ENCODE measurements at places on chromosomes 1 and 21.
A peak's percentile ranks its signal among the peaks of the same experiment; 100 is the strongest.

GRCh38 chr1:28499553-28499952 is 6.3 kb upstream of the RCC1 start:
- no peak for ATAC-seq

DNA sequence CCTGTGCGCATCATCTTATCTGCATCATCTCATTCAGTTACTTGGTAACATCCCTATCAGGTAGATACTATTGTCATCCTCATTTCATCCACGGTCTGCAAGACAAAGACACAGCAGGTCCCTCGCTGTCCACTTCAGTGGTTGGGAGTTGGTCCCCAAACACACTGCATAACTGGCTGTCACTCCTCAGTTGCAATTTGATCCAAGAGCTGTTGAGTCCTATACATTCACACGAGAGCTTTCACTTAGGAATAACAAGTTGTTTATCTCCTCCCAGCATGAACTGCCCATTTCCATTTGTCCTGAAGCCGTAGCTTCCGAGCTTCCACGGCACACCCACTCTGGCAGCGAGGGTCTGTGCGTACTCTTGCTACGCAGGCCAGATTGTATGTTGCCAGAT is 472.0 kb downstream of the CAMTA1 start:
- no peak for ATAC-seq

DNA sequence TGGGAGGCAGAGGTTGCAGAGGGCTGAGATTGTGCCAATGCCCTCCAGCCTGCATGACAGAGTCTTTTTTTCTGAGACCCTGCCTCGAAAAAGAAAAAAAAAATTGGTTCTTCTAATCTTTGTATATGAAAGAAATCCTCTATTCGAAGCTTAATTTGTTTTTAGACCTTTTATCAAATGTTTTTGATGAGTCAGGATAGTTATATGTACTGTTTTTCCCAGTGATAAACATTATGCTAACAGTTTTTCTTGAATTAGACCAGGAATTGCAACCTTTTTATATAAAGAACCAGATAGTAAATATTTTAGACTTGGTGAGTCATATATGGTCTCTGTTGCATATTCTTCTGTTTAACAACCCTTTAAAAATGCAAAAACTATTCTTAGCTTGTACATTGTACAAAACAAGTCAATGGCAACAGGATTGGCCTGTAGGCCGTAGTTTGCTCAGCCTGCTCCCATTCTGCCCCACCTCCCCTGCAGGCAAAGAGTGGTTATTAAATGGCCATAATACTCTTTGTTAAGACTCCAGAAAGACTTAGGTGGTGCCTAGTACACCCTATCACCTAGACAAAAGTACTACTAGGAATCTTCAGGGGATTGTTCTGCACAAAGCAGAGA is 45.2 kb downstream of the LYST start:
- ATAC-seq = no peak

- no peak for ATAC-seq
These were observed at the start of gene OLIG2 for GRCh38 chr21:33025489-33026442. Gene OLIG2 (plus strand): TSS chr21:33025935. CDS start chr21:33026863, 928 bp downstream.

- no peak for ATAC-seq
These were observed 48.0 kb downstream of the DMAP1 start for GRCh38 chr1:44261171-44261817.

DNA sequence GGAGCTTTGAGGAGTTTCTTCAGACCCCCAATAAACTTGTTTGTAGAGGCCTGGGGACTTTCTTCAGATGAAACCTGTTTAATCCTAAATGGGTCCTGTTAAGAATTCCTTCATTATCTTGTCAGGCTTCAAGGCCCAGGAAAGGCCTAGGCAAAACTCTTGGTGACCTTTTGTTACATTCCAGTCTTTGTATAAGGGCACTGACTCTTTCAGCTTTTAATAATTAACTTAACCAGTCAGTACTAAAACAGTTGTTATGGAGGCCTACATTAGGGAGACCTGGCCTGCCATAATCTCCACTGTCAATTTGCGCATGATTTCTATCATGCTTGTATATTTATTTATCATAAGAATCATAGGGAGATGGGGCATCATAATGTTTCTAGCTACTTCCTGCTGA is 110.2 kb downstream of the FCRL5 start:
- ATAC-seq = no peak

- ATAC-seq = no peak
These were observed 10.0 kb upstream of the PDPN start for GRCh38 chr1:13573586-13573985.

GRCh38 chr21:44953628-44954021 is 13.8 kb downstream of the SLX9 start:
- ATAC-seq = no peak

DNA sequence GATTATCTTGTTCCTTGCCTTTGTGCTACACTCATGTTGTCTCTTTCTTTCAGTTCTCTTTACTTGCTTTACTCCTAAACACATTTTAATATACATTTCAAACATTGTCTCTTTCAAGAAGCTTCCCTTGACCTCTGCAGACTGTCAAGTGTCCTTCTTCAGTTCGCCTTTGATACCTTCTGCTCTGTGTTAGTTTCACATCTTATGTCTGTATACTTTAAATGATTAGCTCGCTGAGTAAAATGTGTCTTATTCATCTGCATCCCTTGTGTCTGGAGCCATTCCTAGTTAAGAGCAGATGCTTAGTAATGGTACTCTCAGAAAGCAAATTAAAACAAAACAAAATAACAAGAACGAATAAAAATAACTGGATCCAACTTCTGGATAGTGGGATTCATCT is 303.3 kb downstream of the S1PR1 start:
- ATAC-seq = no peak

DNA sequence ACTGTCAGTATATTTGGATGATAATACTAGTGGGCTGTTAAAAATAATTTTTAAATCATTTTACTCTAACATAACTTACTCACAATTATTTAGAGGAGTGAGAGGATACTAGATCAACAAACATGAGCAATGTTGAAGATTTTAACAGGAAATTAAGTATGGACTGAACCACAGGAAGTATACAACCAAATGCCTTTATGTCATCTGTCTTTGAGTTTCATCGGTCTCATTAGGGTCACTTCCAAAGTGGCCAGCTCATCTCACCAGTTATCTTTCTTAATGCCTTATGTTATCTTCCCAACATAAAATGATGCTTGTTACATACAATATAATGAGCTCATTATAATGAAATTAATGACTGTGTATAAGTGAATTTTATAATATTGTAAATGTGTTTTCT is 1.5 kb upstream of the RGS1 start:
- ATAC-seq = no peak

GRCh38 chr1:228463559-228464455 is 23.4 kb upstream of the RNF187 start:
- peak; percentile 39 for ATAC-seq

GRCh38 chr1:226438007-226438406 is 30.1 kb upstream of the PARP1 start:
- no peak for ATAC-seq

DNA sequence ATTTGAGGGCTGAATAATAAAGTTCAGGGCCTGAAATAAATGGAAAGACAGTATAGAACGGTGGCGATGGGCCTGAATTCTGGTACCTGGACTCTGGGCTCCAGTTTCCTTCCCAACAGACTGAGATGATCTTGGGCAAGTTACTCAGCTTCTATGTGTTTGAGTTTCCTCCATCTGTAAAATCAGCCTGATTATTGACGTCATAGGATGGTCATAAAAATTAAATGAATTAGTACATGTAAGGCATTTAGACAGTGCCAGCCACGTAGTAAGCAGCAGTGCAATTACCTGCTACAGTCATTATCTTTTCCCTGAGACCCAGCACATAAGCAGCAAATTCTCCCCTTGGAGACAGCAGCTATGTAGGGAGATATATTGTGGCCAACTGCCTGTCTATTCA is 260.9 kb downstream of the NTNG1 start:
- no peak for ATAC-seq

- no peak for ATAC-seq
These were observed 48.3 kb downstream of the IGSF21 start for GRCh38 chr1:18155881-18156385.

DNA sequence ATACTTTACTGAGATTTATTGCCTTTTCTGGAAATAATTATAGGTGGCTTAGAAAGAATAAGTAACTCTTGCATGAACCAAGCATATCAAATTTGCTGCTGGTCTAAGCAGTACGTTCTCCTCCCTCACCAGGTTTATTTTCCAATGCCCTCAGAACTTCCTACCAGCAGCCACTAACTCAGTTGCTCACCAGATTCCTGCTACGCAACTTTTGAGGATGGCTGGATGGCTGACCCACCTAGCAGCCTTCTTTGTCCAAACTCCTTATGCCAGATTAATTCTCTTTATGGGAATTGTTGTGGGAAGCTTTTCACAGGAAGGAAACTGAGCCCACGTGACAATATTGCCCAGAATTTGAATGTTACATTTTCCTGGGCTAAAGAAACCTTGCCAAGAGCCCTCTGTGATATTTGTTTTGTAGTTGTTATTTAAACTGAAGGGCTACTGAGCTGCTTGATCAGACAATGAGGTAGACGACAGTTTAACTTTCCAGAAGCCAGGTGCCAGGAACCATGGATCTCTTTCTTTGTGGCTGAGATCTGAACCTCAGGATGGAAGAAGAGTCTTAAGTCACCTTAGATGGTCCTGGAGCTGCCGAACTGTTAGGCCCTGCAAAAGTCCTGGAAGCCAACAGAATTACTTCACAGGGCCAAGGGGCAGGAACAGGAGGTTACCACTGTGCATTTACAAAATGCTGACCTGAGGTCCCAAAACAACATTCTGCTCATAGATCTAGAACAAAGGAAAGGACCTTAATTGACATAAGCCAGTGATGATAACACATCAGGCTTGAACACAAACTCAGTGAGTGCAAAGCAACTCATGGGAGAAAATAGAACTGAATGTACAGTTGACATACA is 85.5 kb upstream of the ATP1A1 start:
- no peak for ATAC-seq

- ATAC-seq = no peak
These were observed 122.6 kb downstream of the TNNI3K start for GRCh38 chr1:74357756-74358155.

- ATAC-seq = no peak
These were observed 3.1 kb downstream of the IL6R start for GRCh38 chr1:154408174-154408777.

- no peak for ATAC-seq
These were observed 360.2 kb downstream of the ADGRL2 start for GRCh38 chr1:82160903-82161302.

DNA sequence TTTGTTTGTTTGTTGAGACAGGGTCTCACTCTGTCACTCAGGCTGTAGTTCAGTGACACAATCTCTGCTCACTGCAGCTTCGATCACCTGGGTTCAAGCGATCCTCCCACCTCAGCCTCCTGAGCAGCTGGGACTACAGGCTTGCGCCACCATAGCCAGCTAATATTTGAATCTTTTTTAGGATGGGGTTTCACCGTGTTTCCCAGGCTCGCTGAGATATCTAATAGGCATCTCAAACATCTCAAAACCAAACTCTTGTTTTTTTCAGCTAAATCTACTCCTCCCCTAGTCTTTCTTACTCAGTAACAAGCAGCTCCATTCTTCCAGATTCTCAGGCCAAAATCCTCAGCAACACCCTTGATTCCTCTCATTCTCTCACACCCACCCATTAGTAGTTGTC is 22.0 kb upstream of the SRRM1 start:
- no peak for ATAC-seq

- no peak for ATAC-seq
These were observed 637 bp downstream of the PLXNA2 start for GRCh38 chr1:208243527-208243966.

DNA sequence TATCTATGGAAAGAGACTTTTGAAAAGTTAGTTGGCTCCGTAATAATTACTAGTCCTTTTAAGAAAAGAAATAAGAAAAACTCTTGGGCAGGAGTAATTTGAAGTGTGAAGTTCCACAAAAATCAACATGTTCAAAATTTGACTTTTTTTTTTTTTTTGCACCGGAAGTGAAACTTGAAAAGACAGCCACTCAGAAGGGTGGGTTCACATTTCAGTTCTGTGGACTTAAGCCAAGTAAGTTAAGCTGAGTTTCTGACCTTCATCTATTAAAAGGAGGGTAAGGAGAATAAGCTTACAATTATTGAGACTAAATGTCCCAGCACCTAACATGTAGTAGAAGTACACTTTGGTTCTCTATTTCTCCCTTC is 11.0 kb downstream of the RO60 start:
- no peak for ATAC-seq

DNA sequence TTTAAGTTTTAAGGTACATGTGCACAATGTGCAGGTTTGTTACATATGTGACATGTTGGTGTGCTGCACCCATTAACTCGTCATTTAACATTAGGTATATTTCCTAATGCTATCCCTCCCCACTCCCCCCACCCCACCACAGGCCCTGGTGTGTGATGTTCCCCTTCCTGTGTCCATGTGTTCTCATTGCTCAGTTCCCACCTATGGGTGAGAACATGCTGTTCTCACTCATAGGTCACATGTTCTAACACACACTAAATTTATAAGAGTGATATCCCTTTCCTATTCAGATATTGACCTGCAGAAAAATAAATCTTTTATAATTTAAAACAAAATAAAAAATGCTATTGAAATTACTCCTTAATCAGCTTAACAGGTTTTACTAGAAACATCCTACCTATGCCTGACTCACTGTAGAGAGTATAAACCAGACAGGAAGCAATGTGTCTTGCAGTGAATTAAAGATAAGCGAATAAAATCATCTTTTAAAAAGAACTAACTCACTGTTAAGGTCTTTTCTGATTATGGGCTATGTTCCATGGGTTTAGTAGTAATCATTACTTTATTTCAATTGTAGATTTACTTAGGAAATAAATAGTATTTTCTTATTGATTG is 82.0 kb upstream of the DPH5 start:
- ATAC-seq = no peak

GRCh38 chr1:233140499-233140898 is 155.0 kb downstream of the PCNX2 start:
- no peak for ATAC-seq

DNA sequence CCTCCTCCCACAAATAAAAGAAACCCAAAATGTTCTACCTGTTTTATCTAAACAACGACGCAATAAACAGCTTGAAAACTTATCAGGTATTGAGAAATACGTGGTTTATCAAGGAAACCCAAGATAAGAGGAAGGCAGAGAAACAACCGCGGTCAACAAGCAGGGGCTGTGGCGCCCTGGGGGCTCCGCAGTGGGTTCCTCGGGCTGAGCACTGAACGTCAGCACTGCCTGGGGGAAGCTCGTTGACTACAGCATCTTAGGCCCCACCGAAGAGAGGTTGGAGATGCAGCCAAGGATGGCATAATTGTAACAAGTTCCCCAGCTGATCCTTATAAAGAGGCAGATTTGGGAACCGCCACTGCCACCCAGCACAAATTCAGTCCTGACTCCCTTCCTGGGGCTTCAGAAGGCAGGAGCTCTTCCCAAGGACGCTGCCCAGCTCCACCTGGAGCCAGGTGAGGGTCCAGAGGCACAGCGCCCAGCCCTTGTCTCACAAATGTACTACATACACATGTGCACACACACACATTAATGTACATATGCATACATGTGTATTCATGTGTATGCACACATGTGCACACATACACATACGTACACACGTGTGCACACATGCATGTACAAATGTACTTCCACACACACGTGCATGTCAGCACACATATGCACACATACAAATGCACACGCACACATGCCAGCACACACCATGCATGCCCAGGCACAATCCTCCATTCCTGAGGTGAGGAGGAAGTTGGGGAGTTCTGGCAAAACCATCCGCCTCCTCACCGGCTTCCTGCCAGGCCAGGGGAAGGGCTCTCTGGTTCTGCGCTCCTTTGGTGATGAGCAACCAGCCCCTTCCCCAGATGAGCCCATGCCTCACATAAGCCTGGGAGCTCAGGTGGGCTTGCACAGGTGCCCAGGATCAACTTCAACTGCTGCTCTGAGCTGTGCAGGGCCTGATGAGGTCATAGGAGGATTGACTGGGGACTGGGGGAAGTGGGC is 251.1 kb downstream of the NPHP4 start:
- no peak for ATAC-seq

GRCh38 chr1:78222225-78222959 is 176.6 kb downstream of the GIPC2 start:
- no peak for ATAC-seq

Measured in activated CD4-positive, CD25-positive, alpha-beta regulatory T cell treated with anti-CD3 and anti-CD28 coated beads, Interleukin-2, amount 50 U/mL, for 24 hours (primary cell).